Right atrium auricular region (tissue), 2 donors: ENCODE measurements at places on chromosomes 3 and 15. TPM values are rescaled to one million over a fixed set of nuclear protein-coding genes. Genes with fewer than 3 reads are reported as not detected.

DNA sequence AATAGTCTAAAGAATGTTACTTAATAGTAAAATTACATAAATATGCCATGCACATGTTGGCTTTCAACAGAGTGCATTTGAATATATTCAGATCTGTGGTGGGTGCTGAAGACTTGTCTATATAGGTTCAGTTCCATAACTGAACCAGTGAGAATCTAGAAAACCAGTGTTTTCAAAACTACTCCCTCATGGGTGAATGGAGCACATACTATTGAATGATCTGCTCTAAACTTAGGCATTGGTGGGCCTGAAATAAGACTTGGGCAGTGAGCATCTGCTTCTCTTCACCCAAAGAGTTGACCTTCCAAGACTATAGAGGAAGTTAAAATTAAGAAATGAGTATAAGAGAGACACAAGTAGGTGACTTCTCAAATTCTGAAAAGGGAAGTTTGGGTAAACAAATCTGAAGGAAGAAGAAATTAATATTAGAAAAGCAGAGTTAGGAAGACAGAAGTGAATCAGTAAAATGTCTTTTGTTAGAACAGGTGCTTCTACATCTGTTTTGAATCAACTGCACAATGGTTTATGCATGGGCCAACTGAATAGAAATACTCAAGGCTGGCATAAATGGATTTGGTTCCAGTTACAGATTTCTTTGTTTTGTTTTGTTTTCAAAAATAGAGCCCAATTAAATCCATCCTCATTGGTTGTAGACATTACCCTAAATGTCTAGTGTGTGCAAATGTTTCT is 19.3 kb downstream of the ALCAM start:
- H3K27me3 ChIP-seq: no peaks in the 10 kb centered on the region
- no peaks in the 10 kb centered on the region for H3K36me3 ChIP-seq
- no peak overlapping the region for H3K27ac ChIP-seq
- H3K4me1 ChIP-seq: no peaks in the 10 kb centered on the region
- H3K4me3 ChIP-seq: no peak overlapping the region

DNA sequence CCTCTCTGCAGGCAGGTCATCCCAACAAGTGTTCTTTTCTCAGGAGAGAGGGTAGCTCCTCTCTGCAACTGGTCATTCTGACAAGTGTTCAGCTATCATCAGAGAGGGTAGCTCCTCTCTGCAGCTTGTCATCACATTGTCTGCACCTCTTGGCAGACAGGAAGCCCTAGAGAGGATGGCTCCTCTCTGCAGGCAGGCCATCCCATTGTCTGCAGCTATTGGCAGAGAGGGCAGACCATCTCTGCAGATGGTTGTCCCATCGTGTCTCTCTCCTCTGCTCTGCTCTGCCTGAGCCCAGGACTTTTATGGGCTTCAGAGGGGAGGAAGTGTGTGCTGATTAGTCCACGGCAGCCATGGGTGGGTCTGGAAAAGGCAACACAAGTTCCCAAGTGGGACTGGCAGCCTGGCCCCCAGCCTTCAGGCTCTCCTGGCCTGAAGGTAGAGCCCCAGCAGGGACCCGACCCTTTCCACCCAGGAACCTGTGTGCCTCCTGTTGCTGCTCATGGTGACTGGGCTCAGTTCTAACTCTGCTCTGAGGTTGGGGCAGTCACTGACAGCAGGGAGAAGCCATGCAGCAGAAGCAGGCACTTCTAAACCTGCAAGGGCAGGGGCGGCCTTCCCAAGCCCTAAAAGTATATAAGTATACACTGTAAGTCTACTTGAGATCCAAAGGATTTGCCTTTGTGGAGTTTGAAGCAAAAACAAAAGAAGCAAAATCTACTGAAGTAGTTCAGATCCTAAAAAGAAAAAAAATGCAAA is 637.9 kb downstream of the PLOD2 start:
- no peak for DNase-seq
- H3K4me1 ChIP-seq: no peaks in the 10 kb centered on the region
- no peaks in the 10 kb centered on the region for H3K36me3 ChIP-seq
- H3K27me3 ChIP-seq: no peaks in the 10 kb centered on the region
- H3K4me3 ChIP-seq: no peak overlapping the region
- H3K27ac ChIP-seq: no peak overlapping the region

GRCh38 chr15:71628988-71629770 is 181.2 kb upstream of the NR2E3 start:
- H3K4me3 ChIP-seq: no peak overlapping the region
- H3K36me3 ChIP-seq: no peaks in the 10 kb centered on the region
- peaks cover 14% of the 10 kb centered on the region for H3K4me1 ChIP-seq
- H3K27ac ChIP-seq: peak overlapping the region; percentile 13

DNA sequence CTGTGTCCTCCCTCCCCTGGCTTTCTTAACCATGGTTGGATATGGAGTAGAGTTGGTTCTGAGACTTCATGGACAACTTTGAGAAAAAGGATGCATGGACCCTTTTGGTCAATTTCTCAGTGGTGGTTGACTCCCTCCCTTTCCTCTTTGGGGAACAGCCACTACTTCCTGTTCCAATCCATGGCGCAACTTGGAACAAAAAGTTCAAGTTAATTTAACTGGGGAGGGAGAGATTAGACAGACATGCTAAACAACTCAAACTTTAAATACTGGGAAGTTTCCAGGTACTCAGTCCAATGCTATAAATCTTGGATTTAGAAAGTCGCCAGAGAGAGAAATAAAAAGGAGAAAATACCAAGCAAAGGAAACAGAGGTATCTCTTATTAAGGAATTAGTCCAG is 202.2 kb downstream of the PDZRN3 start:
- H3K27me3 ChIP-seq: no peaks in the 10 kb centered on the region
- peaks cover 44% of the 10 kb centered on the region for H3K4me1 ChIP-seq
- H3K4me3 ChIP-seq: no peak overlapping the region

DNA sequence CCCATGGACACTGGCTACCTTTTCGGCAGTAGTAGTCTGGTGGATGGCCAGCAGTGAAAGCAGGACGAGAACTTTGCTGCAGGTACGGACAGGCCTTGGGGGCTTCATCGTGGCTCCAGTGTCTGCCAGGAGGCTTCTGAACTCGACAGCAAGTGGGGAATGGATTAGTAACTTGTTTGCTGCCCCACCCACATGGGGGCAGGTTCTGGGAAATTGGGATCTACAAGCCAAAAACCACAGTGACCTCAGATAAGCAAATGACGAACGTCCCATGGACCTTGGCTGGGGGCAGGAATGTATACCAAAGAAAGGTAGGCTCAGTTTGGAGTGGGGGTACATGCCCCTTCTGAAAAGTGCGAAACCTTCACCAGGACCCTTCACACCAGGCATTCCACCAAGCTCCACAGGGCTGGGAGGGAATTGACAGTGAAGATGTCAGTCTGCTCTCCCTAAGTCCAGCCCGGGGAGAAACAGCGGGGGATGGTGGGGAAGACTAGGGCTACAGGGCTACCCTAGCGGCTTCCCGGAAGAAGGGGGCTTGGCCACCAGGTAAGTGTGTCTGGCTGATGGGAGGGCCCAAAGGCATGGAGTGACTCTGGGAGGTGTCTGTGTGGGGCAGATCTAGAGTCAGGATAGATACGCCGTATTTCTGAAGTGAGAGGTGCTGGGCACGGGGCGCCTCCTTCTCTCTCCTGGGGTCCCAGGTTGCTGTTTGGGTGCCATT is at the start of gene ITIH4:
Gene ITIH4 (minus strand): TSS at position 138 of the 724 bp plus-strand sequence. CDS start 30 bp downstream, at position 108.
- no peaks in the 10 kb centered on the region for H3K27me3 ChIP-seq
- H3K36me3 ChIP-seq: no peaks in the 10 kb centered on the region
- peaks cover 36% of the 10 kb centered on the region for H3K4me1 ChIP-seq
- H3K27ac ChIP-seq: peak within 1 kb of the TSS; percentile 47
- no peak within 1 kb of the TSS for H3K4me3 ChIP-seq

DNA sequence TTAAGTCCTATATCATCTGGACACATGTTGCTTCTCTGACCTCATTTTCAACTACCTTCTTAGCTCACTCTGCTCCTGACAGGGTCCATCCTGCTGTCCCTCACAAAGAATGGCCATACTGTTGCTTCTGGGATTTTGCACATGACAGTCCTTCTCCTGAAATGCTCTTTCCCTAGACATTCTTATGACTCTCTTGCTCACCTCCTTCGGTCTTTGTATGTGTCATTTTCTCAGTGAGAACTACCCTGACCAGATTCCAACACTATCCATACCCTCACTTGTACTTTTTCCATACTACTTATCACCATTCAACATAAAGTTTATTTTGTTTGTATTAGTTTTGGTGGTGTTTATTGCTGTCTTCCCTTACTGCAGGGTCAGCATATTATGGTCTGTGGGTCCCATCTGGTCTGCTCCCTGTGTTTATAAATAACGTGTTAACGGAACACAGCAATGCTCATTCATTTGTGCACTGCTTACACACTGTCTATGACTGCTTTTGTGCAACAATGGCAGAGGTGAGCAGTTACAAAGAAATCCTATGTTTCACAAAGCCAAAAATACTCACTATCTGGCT is 159.5 kb downstream of the SPATA16 start:
- H3K4me1 ChIP-seq: no peaks in the 10 kb centered on the region
- H3K27me3 ChIP-seq: no peaks in the 10 kb centered on the region
- H3K36me3 ChIP-seq: no peaks in the 10 kb centered on the region
- H3K27ac ChIP-seq: no peak overlapping the region
- no peak for DNase-seq

GRCh38 chr3:170128977-170129431 is 52.5 kb downstream of the PHC3 start:
- no peak for DNase-seq
- H3K27me3 ChIP-seq: no peaks in the 10 kb centered on the region
- H3K4me1 ChIP-seq: no peaks in the 10 kb centered on the region

- no peak overlapping the region for H3K4me3 ChIP-seq
- H3K27me3 ChIP-seq: no peaks in the 10 kb centered on the region
- H3K4me1 ChIP-seq: no peaks in the 10 kb centered on the region
- H3K36me3 ChIP-seq: no peaks in the 10 kb centered on the region
- no peak for DNase-seq
- no peak overlapping the region for H3K27ac ChIP-seq
Observed at GRCh38 chr3:29475854-29476253, 195.0 kb downstream of the RBMS3 start.

DNA sequence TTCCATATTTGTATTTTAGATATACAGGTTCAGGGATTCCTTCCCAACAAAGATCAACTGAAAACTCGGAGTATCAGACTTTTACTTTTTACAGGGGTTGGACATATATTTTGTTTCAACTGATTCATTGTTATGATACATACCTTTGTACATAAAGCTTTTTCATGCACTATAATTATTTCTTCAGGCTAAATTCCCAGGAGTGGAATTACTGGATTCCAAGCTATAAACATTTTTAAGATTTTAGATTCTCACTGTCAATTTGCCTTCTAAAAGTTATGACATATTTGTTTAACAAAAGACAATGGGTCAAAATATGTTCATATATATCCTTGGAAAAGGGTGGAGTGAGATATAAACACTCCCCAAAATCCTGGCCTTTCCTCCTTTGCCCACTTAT is 449.0 kb downstream of the PDCD6IP start:
- DNase-seq: no peak
- H3K4me3 ChIP-seq: no peak overlapping the region
- no peaks in the 10 kb centered on the region for H3K27me3 ChIP-seq
- H3K4me1 ChIP-seq: no peaks in the 10 kb centered on the region

GRCh38 chr3:148582126-148582525 is 115.6 kb upstream of the AGTR1 start:
- no peaks in the 10 kb centered on the region for H3K4me1 ChIP-seq
- no peak overlapping the region for H3K4me3 ChIP-seq
- H3K36me3 ChIP-seq: no peaks in the 10 kb centered on the region
- DNase-seq: no peak
- no peak overlapping the region for H3K27ac ChIP-seq

The AADACL2 gene
- total RNA-seq: 0.16 TPM

The PRSS50 gene
- total RNA-seq: not detected

The GP9 gene
- not detected for total RNA-seq
